Right lobe of liver (tissue), 6 donors: ENCODE measurements at places on chromosomes 2 and 18. TPM values are rescaled to one million over a fixed set of nuclear protein-coding genes. Genes with fewer than 3 reads are reported as not detected.

DNA sequence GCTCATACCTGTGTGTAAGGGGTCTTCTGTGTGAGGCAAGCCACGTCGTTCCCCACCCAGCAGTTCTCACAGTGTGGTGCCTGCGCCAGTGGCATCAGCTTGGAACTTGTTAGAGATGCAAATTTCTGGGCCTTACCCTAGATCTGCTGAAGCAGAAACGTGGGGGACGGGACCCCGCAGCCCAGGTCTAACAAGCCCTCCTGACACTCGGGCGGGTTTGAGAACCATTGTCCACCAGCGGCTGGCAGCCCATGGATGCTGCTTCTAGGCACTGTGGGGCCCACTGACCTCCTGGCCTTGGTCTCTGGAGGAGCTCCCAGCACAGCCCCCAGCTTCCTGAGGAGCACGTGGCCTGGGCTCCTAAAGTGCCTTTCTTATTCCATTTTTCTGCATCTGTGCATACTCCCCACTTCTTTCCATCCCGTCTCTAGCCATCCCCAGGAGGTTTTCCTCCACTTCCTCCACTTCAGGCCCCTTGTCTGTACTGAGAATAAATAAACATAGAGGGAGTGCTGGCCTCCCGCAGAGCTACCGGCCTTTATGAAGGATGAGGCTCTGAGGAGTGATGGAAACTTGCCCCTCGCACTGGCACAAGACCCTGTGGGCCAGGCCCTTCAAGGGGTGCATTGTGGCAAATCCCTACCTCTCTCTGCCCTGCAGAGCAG is 94.3 kb downstream of the GALR1 start:
- DNase-seq: no peak

- DNase-seq: no peak
Observed at GRCh38 chr2:29367986-29368658, 252.9 kb downstream of the CLIP4 start.

GRCh38 chr2:156472686-156473085 is 36.5 kb downstream of the GPD2 start:
- no peak for DNase-seq

- DNase-seq: no peak
Observed at GRCh38 chr18:28412521-28412920, 235.6 kb upstream of the CDH2 start.

GRCh38 chr2:104412384-104412783 is 441.5 kb upstream of the POU3F3 start:
- peak; percentile 30 for DNase-seq

- no peak for DNase-seq
Observed at GRCh38 chr2:179711375-179711774, 150.0 kb downstream of the ZNF385B start.

DNA sequence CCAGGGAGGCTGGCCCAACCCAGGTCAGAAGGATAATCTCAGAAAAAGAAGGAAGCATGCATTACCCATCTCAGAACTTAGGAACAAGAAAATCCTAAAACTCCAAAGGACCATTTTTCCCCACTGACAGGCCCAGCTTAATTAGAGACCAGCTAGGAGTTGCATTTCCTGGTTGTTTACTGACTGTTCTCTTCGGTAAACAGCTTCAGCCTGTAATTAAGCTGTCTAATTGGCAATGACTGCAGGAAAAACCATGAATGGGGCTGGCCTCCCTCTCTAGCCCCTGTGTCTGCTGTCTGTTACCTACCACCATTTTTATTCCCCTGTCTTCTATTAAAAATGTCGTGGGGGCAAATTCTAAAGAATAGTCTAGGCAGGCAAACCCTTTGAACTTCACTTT is 146.5 kb downstream of the AGAP1 start:
- no peak for DNase-seq

- no peak for DNase-seq
Observed at GRCh38 chr18:25434745-25435144, 82.8 kb upstream of the ZNF521 start.

- no peak for DNase-seq
Observed at GRCh38 chr2:208346756-208347155, 59.8 kb upstream of the PTH2R start.

DNA sequence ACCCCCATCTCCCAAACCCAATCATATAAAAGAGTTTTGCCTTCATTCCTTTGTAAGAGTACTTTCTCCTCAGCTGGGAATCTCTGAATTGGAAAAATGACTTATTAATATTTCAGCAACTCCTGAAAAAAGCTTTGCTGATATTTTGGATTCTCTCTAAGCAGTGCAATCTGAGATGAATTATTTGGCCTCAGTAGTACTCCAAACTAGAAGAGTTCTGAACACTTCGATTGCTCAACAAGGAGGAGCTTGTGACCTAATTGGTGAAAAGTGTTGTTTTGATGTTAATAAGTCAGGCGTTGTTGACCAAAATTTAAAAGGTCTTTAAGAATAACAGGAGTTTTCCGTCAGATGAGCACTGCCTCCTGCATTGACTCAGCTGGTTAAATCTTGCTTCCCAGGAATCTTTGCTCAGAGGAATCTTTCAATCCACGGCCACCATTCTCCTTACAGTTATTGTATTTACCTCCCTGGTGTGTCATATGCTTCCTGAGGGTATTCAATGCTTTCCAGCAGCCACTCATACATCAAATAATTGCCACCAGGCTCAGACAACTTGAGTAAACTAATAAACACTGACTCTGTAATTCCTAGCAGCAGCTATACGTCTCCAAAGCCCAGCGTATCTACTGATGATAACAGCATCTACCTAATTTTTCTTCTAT is 24.5 kb upstream of the LIPG start:
- no peak for DNase-seq

The CABLES1 gene
- total RNA-seq: 21.5 TPM

The GYPC gene
- 10.0 TPM for total RNA-seq

The FBXO15 gene
- total RNA-seq: 0.51 TPM

The LOXHD1 gene
- total RNA-seq: not detected

The SLC4A5 gene
- total RNA-seq: 0.62 TPM

The SYT4 gene
- not detected for total RNA-seq

The CTDSP1 gene
- 86.7 TPM for total RNA-seq

The DSC1 gene
- total RNA-seq: not detected
